ENCODE measurements at places on chromosomes 13 and 19.

- no peak for DNase-seq
Measured at GRCh38 chr13:80469853-80470381, 129.0 kb upstream of the SPRY2 start.

GRCh38 chr19:38233740-38234251 lies 9.8 kb upstream of the DPF1 start:
- peak; percentile 54 for DNase-seq

DNA sequence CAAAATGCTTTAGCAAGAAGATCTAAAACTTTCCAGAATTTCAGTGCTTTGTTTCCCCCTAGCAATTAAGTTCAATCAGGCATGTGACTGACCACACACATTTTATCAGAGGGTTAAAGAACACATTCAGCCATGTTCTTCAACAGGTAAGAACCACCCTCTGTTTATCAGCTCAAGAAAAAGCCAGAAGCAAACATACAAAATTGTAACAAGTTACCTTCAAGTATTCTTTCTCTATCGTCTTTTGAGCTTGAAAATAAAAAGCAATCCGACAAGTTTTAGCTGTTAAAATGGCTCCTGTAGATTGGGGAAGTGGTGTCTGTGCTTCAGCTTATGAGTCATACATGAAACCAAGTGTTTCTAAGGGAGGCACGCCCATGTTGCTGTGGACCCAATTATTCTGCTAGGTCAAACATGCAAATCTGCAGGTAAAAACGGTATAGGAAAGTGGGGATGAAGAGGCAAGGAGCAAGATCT lies at the start of gene ELF1:
Gene ELF1, minus strand, starts transcription at position 306 of the 477 bp plus-strand sequence. CDS start 37,262 bp downstream, outside the sequence.
- peak; percentile 36 for DNase-seq

DNA sequence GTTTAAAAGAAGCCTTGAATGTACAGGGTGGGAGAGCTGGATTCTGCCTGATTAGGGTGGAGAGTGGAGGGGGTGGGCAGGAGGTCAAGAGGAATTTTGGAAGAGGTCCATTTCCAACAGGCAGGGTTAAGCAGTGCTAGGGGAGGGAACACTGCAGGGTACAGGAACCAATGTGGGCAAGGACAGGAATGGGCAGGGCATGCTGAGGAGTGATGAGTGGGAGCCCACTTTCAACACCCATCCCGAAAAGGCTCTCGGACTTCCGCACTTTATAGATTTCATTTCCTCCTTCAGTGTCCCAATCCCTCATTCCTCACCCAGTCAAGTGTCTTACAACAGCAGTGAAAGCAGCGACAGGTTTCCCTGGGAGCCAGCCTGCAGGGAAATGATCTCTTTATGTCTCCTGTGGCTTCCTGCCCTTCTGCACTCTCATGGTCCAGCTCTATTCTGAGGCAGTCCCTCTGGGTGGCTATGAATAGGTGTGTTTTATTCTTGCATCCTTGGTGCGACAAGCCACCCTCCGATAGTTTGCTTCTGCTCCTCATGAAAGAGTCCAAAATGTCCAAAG lies 50.5 kb upstream of the ZNF507 start:
- no peak for DNase-seq

DNA sequence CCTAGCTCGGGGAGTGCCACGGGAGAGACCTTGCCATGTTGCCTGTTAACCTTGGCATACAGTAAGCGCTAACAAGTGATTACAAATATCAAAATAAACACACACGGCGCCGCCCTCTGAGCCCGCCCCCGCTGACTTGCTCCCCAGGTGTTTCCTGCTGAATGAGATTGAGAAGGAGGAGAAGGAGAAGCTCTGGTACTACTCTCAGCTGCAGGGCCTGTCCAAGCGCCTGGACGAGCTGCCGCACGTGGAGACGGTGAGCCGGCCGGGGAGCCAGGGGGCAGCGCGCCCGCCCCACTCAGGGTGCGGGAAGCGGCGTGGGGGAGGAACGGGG lies 5.0 kb downstream of the APC2 start:
- DNase-seq: no peak

DNA sequence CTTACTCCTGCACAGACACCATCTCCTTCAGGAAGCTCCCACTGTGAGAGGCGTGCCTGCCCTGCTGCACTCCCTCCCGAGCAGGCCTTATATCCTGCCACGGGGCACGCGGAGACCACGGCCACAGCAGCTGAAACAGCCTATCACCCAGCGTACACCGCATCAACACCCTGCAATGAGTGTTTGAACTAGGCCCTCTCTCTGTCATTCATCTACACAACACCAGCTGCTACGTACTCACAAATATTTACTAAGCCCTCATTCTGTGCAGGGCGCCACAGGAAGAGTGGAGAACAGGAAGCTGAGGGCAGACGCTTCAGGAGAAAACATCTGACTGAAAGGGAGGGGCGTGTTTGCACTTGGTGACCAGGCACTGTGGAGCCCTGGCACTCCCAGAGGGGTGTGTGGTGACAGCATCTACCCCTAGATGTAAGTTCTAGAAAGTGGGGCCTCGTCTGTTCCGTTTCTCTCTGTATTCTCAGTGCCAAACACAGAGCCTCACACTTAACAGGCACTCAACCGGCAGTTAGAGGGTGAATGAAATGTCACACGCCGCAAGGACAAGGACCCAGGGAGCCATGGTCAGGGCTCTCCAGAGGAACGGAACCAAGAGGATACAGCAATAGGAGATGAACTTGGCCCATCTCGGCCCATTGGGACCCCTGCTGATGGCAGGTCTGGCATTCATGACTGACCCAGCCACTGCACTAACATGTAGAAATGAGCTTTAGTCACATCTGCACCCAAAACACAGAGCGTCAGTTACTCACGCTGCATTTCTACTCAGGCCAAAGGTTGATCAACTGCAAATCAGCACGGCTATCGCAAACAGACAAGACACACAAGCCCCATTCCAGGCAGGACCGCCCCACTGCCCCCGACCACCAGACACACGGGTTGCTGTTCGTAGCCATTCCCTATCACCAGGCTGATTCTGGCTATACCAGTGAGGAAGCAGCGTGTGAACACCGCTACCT lies 15.7 kb downstream of the RANBP3 start:
- peak; percentile 48 for DNase-seq

- DNase-seq: no peak
Measured at GRCh38 chr13:52835071-52835839, 13.2 kb downstream of the PCDH8 start.

DNA sequence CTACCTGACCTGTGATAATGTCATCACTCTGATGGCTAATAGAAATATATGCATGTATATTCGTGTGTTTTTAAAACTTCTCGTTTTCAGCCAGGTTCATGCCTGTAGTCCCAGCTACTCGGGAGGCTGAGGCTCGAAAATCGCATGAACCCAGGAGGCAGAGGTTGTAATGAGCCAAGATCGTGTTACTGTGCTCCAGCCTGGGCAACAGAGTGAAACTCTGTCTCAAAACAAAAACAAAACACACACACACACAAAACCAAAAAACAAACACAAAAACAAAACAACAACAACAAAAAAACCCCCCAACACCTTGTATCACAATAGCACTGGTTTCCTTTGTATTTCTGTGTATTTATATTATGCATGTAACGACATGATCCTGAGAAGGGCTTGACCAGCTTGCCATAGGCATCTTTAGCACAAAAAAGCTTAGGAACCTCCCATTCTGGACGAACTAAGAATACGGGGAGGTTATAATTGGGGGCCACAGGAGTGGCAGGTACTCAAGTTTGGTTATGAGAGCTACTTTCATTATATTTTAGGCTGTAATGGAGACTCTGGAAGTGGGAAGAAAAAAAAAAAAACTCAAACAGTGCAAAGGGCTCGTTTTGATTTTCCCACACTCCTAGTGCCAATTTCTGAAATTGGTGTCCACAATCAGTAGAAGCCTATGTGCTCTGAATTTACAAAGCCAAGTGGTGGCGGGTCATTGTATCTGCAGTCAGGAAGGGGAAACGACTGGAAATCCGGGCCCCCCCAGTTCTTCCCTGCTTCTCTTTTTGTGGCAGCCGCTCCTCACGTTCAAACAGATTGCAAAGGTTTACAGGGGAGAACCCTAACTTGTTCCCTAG lies 1.2 kb upstream of the ACP7 start:
- no peak for DNase-seq

GRCh38 chr19:55261671-55262126 lies 2.9 kb upstream of the PPP6R1 start:
- no peak for DNase-seq

- no peak for DNase-seq
Measured at GRCh38 chr19:16463991-16464575, 7.7 kb downstream of the EPS15L1 start.

GRCh38 chr19:55536951-55537740 lies at the start of gene SBK2:
SBK2 (minus strand) TSS chr19:55537133; CDS start chr19:55536294, 839 bp downstream.
- DNase-seq: no peak

- DNase-seq: no peak
Measured at GRCh38 chr13:101649488-101650126, 197.1 kb downstream of the ITGBL1 start.

GRCh38 chr19:41420101-41420880 lies 6.9 kb downstream of the B3GNT8 start:
- DNase-seq: no peak

- DNase-seq: peak; percentile 60
Measured at GRCh38 chr13:114124921-114125320, 7.5 kb downstream of the RASA3 start.

DNA sequence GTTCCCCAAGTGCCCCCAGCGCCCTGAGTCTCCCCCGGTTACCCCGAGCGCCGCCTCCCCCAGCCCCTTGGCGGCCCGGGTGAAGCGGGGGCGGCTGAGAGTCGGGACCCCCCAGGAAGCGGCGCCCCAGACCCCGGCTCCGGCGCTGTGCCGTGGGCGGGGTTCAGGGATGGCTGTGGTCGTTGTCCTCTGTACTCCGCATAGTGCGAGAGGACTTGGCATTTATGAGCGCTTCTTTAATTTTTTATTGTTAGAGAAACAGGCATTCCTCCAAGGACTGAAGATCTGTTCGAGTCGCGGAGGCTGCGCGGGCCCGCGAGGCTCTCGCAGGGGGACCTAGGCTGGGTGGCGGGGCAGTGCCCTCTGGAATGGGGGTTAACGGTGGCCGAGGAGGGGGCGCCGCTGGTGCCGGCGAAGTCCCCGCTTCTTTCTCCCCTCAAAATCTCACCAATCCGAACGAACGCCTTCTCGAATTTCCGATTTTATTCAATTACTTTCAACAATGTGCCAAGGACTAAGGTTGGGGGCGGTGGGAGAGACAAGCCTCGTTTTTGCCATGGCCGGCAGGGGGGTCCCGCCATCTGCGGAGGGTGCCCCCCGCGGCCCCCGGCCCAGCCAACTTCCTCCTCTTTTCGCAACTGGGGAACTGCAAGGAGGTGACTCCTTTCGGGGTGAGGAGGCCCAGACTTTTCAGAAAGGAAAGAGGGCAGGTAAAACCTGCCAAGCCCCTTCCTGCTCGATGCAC lies 596 bp upstream of the GJB2 start:
- DNase-seq: no peak

Measured in stimulated activated CD8-positive, alpha-beta memory T cell treated with anti-CD3 and anti-CD28 coated beads, Interleukin-12 subunit alpha, Interleukin-12 subunit beta, amount 100 ng/mL, for 1 hour (primary cell).